ENCODE measurements at places on chromosomes 3 and 15.

- DNase-seq = peak; percentile 63
These were observed 295.8 kb upstream of the THBS1 start for GRCh38 chr15:39285071-39285470.

DNA sequence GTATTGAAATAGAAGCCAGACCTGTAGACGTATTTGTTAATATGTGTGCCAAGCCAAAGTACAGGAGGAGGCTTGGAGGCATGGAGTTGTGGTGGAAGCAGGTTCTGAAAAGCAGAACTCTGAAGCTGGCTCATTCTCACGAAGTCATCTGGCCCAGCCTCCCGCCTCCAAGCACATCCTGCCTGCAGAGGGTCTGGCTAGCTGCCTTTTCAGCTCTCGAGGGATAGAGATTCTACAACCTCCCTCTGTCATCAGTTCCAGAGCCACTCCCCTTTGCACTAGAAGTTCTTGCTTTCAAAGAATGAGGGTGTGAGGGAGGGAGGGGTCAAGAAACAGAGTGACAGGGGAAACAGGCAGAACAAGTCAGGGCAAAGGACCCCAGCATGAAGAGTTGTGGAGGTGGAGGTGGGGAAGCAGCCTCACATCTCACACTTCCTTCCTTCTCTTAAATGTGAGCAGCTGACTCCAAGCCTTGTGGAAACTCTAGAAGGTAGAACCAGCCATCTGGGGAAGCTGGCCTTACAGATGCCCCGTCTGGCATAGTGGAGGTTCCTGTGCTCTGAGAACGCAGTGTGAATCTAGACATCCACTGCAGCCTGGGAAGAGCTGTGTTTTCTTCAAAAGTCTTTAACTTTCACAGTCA lies 95.3 kb downstream of the SLC49A4 start:
- peak; percentile 61 for DNase-seq

- DNase-seq = peak; percentile 4
These were observed 105.8 kb upstream of the ARL6 start for GRCh38 chr3:97658668-97659285.

DNA sequence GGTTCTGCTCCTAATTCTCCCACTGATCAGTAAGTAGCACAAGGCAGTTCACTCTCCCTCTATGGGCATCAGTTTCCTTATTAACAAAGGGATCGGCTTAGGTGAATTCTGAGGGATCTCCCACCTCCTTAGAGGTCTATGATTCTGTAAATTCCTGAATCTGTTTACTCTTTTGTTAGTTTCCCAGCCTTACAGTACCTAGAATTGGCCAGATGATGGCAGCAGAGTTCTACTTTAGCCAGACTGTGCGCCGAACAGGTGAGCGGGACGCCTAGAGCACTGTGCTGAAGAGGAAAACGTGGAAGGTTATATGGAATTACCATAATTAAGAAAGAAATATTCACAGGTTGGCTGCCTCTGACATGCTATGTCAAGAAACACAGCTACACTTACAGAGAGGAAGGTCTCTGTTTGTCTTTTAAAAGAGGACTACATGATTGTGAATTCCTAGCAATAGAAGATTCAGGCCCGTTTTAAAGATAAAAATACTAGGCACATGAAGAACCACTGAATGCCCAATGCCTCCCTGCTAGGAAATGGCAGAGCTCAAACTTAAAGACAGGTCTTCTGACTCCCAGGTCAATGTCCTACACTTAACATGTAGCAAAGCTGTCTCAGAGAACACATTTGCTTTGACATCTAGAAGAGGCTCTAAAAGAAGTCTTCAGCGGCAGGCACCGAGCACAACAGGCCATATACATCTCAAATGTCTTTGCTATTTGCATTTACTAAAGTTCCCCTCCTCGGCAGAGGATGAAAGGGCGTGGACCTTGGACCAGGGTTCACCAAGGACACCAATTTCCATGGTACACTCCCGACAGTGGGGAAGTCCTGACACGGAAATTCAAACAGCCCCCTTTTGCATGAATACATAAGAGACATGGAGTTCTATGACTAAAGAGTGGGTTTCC lies 259.9 kb downstream of the FGF12 start:
- DNase-seq = peak; percentile 38

DNA sequence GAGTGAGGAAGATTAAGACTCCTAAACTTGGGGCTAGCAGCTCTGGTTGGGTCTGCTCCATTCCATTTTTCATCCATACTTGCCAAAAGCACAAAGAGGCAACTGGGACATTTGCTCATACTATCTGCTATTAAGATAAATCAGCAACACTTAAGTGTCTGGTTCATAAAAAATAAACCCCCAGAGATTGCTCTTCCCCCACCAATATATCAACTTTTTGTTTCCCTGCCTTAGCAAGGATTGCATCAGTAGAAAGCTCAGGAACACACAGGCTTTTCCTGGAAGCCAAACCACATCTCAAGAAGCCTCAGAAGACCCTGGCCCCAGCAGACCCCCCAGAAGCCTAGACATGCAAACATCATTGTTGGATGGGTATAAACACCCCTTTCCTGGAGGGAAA lies 232.4 kb upstream of the WNT5A start:
- peak; percentile 78 for DNase-seq

GRCh38 chr3:50585919-50586762 lies 16.8 kb downstream of the HEMK1 start:
- no peak for DNase-seq

GRCh38 chr3:54211097-54211496 lies 88.7 kb downstream of the CACNA2D3 start:
- no peak for DNase-seq

DNA sequence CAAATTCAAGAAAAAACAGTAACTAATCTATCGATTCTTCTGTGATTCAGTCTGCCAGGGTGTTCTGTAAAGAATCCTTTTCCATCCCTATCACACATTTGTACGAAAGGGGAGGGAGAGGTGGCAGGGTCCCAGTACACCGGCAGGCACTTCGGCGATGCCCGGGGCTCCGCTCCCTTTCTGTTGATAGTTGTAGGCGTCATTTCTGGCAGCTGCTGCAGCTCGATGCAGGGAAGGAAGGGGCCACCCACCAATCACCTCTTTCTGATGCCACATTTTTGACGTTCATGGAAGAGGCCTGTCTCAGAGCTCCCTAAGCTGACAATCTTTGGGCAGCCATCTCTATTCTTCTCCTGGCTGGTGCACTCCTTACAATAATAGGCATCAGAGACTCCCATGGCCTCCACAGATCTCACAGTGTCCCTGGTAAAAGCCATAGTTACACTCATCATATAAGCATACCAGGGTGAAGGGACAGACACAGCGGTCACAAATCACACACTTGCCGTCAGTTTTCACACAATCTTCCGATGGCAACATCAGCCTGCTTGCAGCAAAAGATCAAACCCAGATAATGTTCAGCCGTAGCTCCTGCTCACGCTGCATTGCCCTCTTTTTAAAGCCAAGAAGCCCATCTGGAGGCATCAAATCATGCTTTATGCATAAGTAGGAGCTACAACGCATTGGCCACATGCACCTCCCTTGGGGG lies 60.8 kb upstream of the ZBTB38 start:
- no peak for DNase-seq

Data from fibroblast of skin of scalp (primary cell).